ENCODE measurements at places on chromosomes 6 and 20. TPM values are rescaled to one million over a fixed set of nuclear protein-coding genes. Genes with fewer than 3 reads are reported as not detected.
A peak's percentile ranks its signal among the peaks of the same experiment; 100 is the strongest.

The C6orf52 gene
- total RNA-seq = 0.69 TPM

The CDC5L gene
- 20.8 TPM for total RNA-seq

The NHLRC1 gene
- total RNA-seq = 2.5 TPM

The LTB gene
- total RNA-seq = 3.4 TPM

The MOG gene
- total RNA-seq = not detected

The MYH7B gene
- 1.5 TPM for total RNA-seq

GRCh38 chr6:39426073-39426456 lies 103.6 kb upstream of the KCNK16 start:
- H3K36me3 ChIP-seq = no peaks in the 10 kb centered on the region
- H3K4me3 ChIP-seq = no peak overlapping the region
- DNase-seq = no peak
- H3K27me3 ChIP-seq = no peaks in the 10 kb centered on the region

DNA sequence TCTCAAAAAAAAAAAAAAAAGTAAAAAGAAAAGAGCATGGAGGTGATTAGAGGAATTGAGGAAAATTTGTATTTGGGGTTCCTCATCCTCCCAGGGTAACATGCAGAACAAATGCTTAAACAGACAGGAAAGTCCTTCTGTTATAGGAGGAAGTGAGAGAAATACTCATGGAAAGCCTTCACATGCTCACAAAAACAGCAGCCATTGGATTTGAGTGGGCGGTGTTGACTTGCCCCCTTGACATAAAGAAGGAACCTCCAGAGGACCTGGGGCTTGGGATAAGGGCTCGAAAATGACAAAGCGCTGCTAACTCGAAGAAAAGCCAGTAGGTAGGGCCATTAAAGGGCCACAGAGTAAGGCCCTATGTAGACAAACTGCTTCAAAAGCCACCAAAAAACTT lies 17.5 kb upstream of the SAMHD1 start:
- no peaks in the 10 kb centered on the region for H3K4me1 ChIP-seq
- no peak for DNase-seq
- H3K27me3 ChIP-seq = no peaks in the 10 kb centered on the region

- no peaks in the 10 kb centered on the region for H3K4me1 ChIP-seq
- H3K27me3 ChIP-seq = no peaks in the 10 kb centered on the region
- H3K36me3 ChIP-seq = no peaks in the 10 kb centered on the region
- no peak for DNase-seq
- H3K27ac ChIP-seq = no peak overlapping the region
- no peak overlapping the region for H3K4me3 ChIP-seq
Measured at GRCh38 chr6:61809004-61809595, 476.9 kb downstream of the KHDRBS2 start.

- no peak overlapping the region for H3K4me3 ChIP-seq
- H3K4me1 ChIP-seq = no peaks in the 10 kb centered on the region
- H3K36me3 ChIP-seq = no peaks in the 10 kb centered on the region
- no peaks in the 10 kb centered on the region for H3K27me3 ChIP-seq
Measured at GRCh38 chr20:50708845-50709635, 17.7 kb upstream of the RIPOR3 start.

DNA sequence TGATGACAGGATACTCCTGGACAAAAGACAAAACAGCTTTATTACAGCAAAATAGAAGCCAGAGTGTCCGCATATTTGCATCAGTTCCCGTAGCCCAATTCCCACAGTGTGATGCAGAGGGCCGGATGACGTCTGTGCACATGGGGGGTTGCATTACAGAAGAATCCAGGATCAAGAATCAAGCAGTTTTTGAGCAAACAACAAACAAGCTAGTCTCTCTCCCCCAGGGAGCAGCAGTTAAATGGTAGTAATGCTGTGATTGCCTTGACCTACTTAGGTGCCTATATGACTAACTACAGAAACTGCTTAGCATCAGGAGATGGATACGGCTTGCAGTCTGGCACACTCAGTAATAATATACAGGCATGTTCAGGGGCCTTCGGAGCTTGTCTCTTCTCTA lies 3.2 kb upstream of the SDHAF4 start:
- H3K4me1 ChIP-seq = no peaks in the 10 kb centered on the region
- no peak overlapping the region for H3K27ac ChIP-seq
- H3K36me3 ChIP-seq = no peaks in the 10 kb centered on the region
- no peaks in the 10 kb centered on the region for H3K27me3 ChIP-seq
- no peak overlapping the region for H3K4me3 ChIP-seq
- no peak for DNase-seq

DNA sequence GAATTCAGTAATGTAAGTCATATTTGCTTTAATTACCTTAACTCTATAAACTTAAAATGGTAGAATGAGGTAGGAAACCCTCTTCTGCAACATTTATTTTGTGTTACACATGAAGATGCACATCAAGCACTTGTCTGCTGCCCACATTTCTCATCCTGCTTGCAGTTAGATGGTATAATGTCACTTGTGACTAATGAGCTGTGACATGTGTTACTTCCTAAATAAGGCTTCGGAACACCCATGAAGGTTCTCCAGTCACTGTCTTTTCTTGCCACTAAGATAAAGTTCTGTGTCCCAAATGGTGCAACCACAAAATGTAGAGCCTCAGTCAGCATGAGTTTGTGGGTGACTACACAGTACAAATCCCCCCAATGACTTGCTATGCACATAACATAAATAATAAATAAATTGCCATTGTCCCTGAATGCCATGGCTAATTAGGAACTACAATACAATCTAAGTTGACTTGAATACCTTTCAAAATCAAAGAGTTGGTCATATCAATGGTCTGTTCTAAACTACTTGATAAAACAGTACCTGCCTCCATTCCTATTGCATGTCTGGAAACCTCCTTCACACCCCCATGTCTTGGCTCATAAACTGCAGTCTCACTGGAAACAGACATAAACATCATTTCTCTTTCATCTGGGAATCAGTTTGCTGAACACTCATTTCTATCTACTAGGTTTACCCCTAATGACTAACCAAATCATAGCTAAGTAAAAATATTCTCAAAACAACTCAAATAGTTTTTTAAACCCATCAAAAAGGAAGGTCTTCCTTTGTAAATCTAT lies 157.2 kb downstream of the PTPRK start:
- H3K4me1 ChIP-seq = peaks cover 6% of the 10 kb centered on the region

GRCh38 chr6:113047148-113047547 lies 700.0 kb downstream of the RFPL4B start:
- no peaks in the 10 kb centered on the region for H3K4me1 ChIP-seq
- H3K36me3 ChIP-seq = no peaks in the 10 kb centered on the region
- H3K27me3 ChIP-seq = no peaks in the 10 kb centered on the region
- DNase-seq = no peak
- no peak overlapping the region for H3K4me3 ChIP-seq

DNA sequence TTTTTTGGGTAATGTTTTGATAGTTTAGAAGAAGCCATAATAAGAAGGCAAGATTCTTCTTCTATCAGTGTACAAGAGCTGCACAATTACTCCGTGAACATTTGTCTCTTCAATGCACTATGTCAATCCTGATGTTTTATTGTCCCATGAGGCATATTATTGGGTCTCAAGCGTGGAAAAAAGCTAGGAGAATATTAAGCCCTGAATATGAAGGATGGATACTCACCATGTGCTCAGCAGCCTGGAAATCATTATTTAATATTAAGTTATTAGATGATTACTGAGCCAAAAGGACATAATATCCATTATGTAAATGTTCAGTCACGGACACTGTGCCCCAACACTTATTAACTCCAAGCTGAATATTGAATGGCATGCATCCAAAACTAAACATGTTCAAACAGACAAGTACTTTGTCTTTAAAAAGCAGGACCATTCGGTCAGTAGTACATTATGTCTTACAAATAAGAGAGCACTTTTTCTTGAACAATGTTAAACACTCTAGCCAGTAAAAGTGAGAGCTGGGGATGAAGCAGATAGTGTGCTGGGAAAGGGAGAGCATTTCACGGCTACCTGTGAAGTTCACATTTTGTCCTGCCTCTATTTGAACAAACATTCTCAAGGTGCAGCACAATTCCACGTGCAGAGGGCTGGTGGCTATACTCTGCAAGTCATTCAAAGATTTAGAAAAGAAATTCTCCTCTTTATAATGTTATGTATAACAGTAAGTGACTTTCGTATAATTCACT lies 70.6 kb upstream of the CNR1 start:
- no peak overlapping the region for H3K4me3 ChIP-seq
- no peaks in the 10 kb centered on the region for H3K36me3 ChIP-seq
- no peaks in the 10 kb centered on the region for H3K27me3 ChIP-seq
- no peak overlapping the region for H3K27ac ChIP-seq

GRCh38 chr6:35736982-35737412 lies at the start of gene ARMC12:
ARMC12 (plus strand) TSS chr6:35737032; CDS start chr6:35737109, 77 bp downstream.
- H3K27ac ChIP-seq = no peak within 1 kb of the TSS
- peaks cover 12% of the 10 kb centered on the region for H3K4me1 ChIP-seq
- H3K27me3 ChIP-seq = no peaks in the 10 kb centered on the region
- H3K4me3 ChIP-seq = no peak within 1 kb of the TSS
- DNase-seq = no peak

- no peak overlapping the region for H3K4me3 ChIP-seq
- no peaks in the 10 kb centered on the region for H3K36me3 ChIP-seq
- H3K27ac ChIP-seq = no peak overlapping the region
- no peaks in the 10 kb centered on the region for H3K27me3 ChIP-seq
- DNase-seq = no peak
Measured at GRCh38 chr20:41770427-41770826, 152.2 kb upstream of the CHD6 start.

DNA sequence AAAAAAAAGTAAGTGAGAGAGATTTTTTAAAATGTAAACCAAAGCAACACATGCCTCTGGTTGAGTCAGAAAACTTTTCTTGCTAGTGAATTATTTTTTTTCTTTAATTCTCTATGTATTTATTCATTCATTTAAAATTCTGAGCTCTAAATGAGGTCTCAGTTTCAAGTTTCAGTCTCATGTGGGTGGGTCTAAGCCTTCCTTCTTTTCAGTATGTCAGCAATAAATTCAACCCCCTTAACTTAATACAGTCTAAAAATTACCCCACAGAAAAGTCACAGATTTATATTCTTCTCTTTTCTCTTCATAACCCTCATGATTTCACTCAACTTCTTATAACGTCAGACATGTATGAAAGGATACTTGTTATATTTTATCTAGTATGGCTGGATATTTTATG lies 663.3 kb upstream of the PTCHD4 start:
- H3K4me1 ChIP-seq = no peaks in the 10 kb centered on the region
- DNase-seq = no peak

GRCh38 chr20:59817406-59817805 lies 116.0 kb downstream of the SYCP2 start:
- no peak overlapping the region for H3K4me3 ChIP-seq
- peak; percentile 4 for DNase-seq
- H3K36me3 ChIP-seq = no peaks in the 10 kb centered on the region
- H3K4me1 ChIP-seq = no peaks in the 10 kb centered on the region
- no peak overlapping the region for H3K27ac ChIP-seq
- no peaks in the 10 kb centered on the region for H3K27me3 ChIP-seq

DNA sequence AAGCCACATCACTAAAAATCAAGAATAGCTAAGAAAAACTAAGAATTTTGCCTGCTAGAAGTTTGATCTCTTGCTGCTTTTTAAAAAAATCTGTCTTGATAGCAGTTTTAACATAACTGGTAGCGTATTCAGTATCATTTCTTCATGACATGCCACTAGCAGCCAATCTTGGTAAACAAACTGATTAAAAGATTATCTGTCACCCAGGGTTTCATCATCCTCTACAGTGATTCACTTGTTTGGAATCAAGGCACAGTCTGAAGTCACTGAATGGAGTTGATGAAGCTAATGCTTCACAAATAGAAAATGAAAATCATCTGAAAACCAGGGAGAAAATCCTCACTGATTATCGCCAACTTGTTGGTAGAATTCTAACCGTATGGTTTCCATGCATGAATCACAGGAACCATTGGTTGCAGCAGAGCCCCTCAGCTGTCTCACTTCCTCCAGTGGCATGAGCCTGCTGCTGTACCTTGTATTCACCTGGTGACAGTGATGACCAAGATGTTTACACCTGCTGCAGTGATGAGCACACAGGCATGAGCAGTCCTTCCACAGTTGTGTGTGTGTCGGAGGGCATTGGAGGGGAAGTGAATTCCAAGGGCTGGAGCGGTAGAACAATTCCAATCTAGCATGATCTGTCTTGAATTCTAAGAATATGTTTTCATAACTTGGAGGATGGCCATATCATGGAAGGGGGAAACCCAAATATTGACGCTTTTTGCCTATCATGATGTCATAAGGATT lies 275.0 kb downstream of the KHDC1L start:
- no peak overlapping the region for H3K27ac ChIP-seq
- no peaks in the 10 kb centered on the region for H3K36me3 ChIP-seq
- no peak overlapping the region for H3K4me3 ChIP-seq
- no peaks in the 10 kb centered on the region for H3K27me3 ChIP-seq

DNA sequence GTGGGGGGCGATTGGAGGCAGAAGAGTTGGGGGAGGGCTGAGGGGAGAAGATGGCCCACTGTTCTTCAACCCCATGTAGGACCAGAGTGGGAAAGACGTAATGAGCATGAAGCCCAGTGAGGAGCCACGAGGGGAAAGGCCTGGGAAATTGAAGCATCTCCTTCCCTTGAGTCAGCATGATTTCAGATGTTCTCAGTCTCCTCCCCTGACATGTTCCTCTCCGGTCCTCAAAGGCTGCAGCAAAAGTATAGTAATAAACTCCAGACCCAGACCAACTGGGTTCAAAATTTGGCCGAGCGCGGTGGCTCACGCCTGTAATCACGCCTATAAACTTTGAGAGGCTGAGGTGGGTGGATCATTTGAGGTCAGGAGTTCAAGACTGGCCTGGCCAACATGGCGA lies 1.9 kb upstream of the NFKBIE start:
- peaks cover 6% of the 10 kb centered on the region for H3K4me1 ChIP-seq
- peaks cover 27% of the 10 kb centered on the region for H3K27me3 ChIP-seq
- no peak overlapping the region for H3K27ac ChIP-seq
- DNase-seq = no peak
- no peaks in the 10 kb centered on the region for H3K36me3 ChIP-seq

GRCh38 chr6:50185006-50185405 lies 135.3 kb upstream of the DEFB112 start:
- no peaks in the 10 kb centered on the region for H3K4me1 ChIP-seq
- H3K4me3 ChIP-seq = no peak overlapping the region
- H3K27ac ChIP-seq = no peak overlapping the region
- H3K27me3 ChIP-seq = no peaks in the 10 kb centered on the region
- no peaks in the 10 kb centered on the region for H3K36me3 ChIP-seq
- DNase-seq = no peak

DNA sequence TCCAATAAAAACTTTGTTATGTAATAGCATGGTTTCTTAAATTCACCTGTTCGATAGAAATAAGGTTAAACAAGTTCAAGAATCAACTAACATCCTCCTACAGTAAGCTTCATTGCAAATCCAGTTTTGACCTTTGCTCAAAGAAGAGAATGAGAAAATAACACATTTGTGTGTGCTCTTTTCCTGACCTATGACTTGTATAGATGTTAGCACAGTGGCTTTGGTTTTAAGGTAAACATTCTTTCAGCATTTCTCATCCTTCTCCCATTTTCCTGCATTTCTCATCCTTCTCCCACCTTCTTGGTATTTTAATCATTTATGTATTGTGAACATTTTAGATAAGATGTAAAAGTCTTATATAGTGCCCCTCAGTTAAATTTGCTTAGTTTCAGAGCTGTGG lies 73.9 kb downstream of the PLCB1 start:
- no peak for DNase-seq
- H3K36me3 ChIP-seq = no peaks in the 10 kb centered on the region
- no peak overlapping the region for H3K4me3 ChIP-seq
- no peaks in the 10 kb centered on the region for H3K27me3 ChIP-seq
- H3K4me1 ChIP-seq = no peaks in the 10 kb centered on the region
- H3K27ac ChIP-seq = no peak overlapping the region

- H3K4me1 ChIP-seq = no peaks in the 10 kb centered on the region
- no peak overlapping the region for H3K4me3 ChIP-seq
- H3K36me3 ChIP-seq = no peaks in the 10 kb centered on the region
- H3K27me3 ChIP-seq = no peaks in the 10 kb centered on the region
Measured at GRCh38 chr6:166636191-166636933, 9.3 kb upstream of the RPS6KA2 start.

GRCh38 chr6:30857112-30857511 lies 27.2 kb upstream of the DDR1 start:
- no peak for DNase-seq
- no peaks in the 10 kb centered on the region for H3K4me1 ChIP-seq
- no peaks in the 10 kb centered on the region for H3K36me3 ChIP-seq
- H3K4me3 ChIP-seq = no peak overlapping the region
- H3K27me3 ChIP-seq = no peaks in the 10 kb centered on the region

Data from colonic mucosa (tissue), 4 donors.